ENCODE measurements at places on chromosomes 6 and 20.

DNA sequence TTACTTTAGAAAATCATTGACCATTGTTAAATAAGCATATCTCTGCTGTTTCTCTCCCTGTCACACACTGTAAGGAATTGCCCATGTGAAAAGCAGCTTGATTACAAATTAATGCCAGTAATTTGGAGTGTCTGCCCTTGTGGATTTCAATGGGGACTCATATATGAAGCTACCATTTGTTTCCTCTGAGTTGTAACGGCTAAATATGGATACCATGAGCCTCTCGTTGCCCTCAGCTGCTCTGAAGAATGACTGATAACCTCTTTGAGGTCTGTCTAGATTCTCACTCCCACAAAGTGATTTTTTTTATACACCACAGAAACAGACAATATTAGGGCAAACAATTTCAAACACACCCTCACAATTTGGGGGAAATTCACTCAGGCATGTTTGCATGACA lies 40.0 kb upstream of the MAFB start:
- no peak for DNase-seq

DNA sequence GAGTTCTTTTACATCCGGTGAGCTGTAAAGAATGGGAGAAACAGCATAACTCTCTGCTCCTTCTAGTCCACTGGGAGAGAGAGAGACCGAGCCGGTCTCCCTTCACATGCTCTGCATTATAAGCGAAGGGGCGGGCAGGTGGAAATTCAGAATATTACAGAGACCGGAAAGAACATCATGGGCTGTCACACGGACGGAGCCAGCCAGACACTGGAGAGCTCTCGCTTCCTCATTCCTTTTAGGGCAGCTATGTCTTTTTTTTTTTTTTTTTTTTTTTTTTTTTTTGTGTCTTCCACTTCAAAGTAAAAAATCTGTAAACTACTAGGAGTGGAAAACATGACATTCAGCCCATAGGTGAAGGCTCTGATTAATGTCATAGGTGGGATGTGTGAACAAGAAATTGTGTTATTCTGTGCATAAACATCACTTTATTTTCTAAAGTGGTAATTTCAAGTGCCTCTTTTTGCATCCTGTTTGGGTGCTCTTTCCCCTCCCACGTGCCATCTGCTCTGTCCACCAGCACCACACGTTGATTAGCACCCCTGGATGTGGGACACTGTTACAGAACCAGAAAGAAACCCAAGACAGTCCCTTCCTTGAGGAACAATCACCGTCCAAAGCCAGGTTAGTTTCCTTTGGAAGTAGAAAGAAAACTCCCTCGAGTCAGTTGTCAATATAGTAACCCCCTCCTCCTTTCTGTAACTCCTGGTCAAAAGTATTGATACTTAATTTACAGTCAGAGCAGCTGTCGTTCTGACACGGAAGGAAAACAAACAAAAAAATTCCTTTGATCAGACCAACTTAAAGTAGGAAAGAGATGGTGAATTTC lies at the start of gene TAGAP:
TAGAP (minus strand) TSS at position 93 of the 829 bp plus-strand sequence. CDS start 845 bp downstream, outside the sequence.
- peak; percentile 66 for DNase-seq

- DNase-seq: no peak
Observed at GRCh38 chr20:23080521-23080920, 5.6 kb downstream of the CD93 start.

GRCh38 chr6:40131675-40132074 lies 197.4 kb upstream of the MOCS1 start:
- DNase-seq: no peak

DNA sequence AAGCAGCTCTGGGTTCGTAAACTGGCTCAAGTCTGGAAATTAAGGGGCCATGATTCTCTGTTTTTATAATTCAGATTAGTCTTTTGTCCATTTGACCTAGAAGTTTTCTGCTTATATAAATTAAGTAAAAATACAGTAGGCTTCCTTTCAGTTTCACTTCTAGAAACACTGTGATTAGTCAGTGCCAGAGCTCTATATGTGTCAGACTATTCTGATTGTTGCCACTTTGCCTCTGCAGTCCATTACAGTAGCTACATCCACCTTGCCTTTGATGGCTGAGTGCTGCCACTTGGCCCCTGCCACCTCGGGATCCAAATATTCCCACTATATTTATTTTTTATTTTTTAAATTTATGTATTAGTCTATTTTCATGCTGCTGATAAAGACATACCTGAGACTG lies 7.9 kb downstream of the ZC2HC1B start:
- DNase-seq: no peak

DNA sequence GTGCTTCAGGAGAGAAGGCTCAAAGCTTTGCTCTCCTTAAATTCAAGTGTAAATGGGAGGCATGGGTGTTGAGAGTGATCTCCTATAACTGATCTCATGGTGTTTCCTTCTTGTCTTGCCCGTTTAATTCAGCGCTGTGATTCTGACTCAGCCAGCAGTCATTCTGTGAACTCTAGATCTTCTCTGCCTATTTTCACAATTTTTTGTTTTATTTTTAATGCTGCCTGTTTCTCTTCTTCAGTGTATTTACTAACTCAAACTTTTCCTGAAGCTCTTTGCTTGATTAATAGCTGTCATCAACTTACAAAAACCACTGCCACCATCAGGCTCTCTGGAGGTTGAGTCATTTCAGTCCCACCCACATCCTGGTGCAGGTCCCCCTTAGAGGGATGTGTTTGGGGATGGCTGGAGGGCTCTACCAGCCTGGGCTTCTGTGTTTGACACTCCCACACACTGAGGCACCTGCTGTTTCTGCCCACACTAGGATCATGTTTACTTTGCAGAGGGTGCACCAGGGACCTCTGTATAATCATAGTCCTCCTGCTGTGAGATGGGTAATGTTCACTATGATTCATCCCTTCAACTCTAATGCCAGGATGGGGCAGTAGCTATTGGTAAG lies 94.0 kb downstream of the SHLD1 start:
- DNase-seq: peak; percentile 67

GRCh38 chr6:13729891-13730290 lies 18.3 kb upstream of the RANBP9 start:
- no peak for DNase-seq

DNA sequence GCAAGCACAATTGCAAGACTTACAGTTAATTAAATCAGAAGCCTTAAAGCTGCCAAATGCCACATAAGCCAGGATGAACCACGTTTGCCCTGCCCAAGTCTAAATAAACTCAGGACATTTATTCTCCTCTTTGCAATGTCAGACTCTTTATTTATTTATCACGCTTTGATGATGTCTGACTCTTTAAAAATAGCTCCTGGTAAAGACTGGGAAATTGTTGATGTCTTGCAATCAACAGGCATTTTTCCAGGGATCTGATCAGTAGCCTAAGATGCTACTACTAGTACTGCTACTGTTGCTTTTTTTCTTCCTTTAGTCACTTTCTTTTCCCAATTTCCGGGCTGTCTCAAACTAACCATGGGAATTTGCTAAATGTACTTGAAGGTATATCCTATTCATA lies 365.8 kb upstream of the MARCKS start:
- DNase-seq: no peak

DNA sequence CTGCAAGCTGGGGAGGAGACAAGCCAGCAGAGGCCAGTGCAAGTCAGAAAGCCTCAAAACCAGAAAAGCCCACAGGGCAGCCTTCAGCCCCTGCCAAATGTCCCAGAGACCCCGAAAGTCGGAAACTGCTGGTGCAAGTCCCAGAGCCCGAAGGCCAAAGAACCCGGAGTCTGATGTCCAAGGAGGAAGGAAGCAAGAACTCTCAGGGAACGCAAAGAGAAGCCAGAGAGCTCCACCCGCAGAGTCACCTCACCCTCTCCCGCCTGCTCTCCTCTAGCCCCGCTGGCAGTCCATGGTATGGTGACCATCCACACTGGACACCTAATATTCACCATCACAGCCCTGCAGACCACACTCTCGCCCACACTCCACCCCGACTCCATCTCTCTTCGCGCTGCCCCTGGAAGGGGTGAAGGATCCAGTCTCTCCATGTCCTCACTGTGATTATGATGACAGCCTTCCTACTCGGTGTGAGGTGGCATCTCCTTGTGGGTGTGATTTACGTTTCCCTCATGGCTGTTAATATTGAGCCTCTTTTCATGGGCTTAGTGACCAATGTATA lies 10.6 kb downstream of the ULBP3 start:
- no peak for DNase-seq

- no peak for DNase-seq
Observed at GRCh38 chr6:80330961-80331360, 224.5 kb downstream of the BCKDHB start.

DNA sequence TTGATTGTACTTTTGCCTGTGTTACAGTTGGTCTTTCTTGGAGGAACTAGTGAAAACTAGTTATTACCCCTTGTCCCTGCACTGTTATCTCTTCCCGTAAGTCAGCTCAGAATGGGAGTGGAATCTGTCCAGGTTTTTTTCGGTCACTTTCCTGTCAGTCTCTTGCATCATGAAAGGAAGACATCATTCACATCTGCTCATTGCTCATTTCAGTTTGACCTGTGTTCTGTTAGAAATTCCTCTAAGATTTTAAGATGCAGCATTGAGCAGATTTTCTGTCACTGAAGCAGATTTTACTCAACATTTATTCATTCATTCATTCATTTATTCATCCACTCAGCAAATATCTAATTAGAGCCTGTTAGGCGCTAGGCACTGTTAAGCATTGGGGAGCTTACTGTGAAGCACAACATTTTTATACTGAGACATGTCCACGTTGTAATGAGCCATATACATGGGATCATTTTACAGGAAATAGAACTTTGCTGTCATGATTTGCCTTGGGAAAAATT lies 33.1 kb upstream of the HINT3 start:
- no peak for DNase-seq

DNA sequence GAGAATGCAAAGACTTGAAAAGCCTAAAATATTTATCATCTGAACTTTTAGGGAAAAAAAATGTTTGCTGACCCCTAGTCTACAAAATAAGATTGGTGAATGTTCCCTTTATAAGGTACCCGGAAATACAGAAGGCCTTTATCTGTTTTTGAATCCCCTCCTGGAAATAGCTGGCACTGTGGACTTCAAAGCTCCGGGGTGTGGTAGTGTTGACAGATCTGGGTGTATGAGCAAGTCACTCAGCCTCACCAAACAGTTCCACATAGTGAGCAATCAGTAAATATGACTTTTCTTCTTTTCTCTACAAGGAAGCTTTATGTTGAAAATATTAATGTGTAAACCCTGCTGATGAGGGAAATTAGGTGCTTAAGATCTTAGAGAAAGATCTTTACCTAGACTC lies 29.2 kb upstream of the HTR1B start:
- no peak for DNase-seq

DNA sequence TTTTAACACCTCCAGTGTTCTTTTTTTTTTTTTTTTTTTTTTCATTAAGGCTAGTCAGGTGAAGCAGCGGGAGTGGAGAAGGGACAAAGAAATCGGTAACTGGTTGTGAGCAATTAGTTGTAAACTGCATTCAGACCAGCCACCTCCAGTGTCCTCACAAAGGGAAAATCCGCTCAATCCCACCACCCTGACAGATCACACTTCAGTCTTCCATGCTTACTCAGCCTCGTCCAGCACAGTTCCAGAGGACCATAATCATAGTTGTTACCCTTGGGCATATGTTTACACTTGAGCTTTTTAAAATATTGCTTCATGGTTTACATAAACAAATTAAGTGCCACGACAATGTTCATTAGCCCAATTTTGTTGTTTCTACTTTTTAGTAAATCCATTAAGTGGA lies 10.2 kb downstream of the DYNLRB1 start:
- no peak for DNase-seq

DNA sequence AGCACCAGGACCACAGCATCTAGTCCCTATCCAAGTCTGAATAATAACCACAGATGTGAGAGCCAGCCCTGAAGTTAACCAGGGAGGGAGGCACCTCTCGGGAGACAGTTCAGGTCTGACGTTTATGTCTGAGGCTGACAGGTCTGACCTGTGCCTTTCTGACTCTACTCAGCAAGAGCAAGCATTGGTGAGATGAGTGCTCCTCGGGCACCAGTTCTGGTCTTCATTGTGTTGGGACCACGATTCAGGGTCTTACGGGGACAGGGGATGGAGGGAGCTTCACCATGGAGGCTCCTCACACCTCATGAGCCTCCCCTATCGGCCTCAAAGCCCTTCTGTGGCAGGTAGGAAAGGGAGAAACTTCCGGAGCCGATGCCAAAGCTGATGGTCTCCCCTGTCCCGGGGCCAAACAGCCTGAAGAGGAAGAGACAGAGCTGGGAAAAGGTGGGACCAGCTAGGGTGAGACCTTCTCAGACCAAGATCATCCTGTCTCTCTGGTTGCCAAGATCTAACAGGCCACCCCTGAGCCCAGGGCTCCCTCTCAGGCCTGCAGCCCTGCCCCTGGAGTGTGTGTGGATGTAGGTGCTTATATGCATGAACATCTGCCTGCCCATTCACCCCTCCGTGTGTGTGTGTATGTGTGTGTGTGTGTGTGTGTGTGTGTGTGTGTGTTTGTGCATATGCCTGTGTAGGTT lies 170.5 kb downstream of the VEGFA start:
- DNase-seq: no peak

- DNase-seq: no peak
Observed at GRCh38 chr6:75481936-75482593, 11.5 kb downstream of the FILIP1 start.

- DNase-seq: no peak
Observed at GRCh38 chr6:1481286-1481685, 91.9 kb downstream of the FOXF2 start.

GRCh38 chr20:21515300-21516179 lies 1.7 kb upstream of the NKX2-2 start:
- no peak for DNase-seq

- DNase-seq: no peak
Observed at GRCh38 chr6:134123666-134124208, 71.3 kb upstream of the SLC2A12 start.

DNA sequence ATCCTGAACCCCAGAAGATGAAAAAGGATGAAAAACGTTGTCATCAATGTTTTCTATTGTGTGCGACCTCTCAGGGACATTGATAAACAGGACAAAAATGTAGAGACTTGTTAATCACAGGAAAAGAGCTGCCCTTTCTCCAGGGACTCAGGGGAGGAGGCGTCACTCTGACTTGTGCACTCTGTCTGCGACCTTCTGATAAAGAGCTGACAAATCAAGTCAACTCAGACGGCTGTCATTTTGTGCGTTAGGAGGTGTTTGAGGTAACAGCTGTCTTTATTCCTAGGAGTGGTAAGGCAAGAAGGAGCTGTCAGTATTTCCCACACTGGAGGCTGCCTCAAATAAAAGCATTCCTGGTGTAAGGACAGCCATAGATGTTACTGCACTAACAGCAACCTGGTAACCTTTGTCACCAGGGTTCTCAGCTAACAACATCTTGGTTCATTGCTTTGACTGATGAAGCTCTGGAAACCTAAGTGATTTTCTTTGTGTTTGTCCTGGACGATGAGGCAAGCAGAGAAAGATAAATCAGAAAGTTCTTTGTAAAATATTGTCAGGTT lies 38.6 kb upstream of the NXT1 start:
- DNase-seq: no peak

GRCh38 chr6:79231666-79232065 lies 2.8 kb downstream of the HMGN3 start:
- no peak for DNase-seq

- peak; percentile 16 for DNase-seq
Observed at GRCh38 chr6:14660806-14661579, 543.4 kb downstream of the CD83 start.

GRCh38 chr6:140845701-140846100 lies 1287.0 kb upstream of the GJE1 start:
- DNase-seq: no peak

GRCh38 chr6:170134031-170134470 lies 156.8 kb downstream of the DLL1 start:
- DNase-seq: no peak
